ENCODE measurements at places on chromosomes 11 and 22. TPM values are rescaled to one million over a fixed set of nuclear protein-coding genes. Genes with fewer than 3 reads are reported as not detected.

DNA sequence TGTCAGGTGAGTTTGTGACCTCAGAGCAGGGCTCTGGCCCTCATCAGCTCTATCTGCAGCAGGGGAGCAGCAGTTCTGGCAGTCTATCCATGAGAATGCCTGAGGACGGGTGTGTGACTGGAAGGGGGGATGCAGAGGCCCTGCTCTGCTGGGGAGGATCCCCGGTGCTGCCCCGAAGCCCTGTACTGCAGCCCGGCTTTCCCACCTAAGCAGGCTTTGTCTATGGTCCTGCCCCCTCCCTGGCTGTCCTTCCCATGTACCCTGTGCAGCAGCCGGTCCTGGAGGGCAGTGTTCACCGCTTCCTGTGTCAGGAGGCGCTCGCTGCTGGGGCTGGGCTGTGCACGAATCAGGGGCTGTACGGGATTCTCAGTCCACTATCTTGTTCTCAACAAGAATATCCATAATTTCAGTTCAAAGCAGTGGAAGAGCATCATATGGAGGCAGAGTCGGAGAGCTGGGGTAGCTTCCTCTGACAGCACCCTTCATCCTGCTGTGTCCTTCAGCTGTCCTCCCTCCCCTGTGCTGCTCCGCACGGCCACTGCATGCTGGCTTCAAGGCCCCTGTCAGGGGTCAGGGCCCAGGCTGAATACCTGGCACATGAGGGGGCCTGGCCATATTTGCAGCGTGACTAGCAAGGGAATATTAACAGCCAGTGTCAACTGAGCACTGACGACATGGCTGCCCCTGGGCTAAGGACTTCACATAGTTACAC is 125.2 kb downstream of the CTTN start:
- H3K36me3 ChIP-seq = no peaks in the 10 kb centered on the region
- peaks cover 27% of the 10 kb centered on the region for H3K27me3 ChIP-seq
- DNase-seq = peak; percentile 28
- H3K4me1 ChIP-seq = no peaks in the 10 kb centered on the region
- no peak overlapping the region for H3K4me3 ChIP-seq

F2 gene
- not detected for total RNA-seq

PPFIBP2 gene
- 11.0 TPM for total RNA-seq

GSTP1 gene
- total RNA-seq = 539 TPM

DNA sequence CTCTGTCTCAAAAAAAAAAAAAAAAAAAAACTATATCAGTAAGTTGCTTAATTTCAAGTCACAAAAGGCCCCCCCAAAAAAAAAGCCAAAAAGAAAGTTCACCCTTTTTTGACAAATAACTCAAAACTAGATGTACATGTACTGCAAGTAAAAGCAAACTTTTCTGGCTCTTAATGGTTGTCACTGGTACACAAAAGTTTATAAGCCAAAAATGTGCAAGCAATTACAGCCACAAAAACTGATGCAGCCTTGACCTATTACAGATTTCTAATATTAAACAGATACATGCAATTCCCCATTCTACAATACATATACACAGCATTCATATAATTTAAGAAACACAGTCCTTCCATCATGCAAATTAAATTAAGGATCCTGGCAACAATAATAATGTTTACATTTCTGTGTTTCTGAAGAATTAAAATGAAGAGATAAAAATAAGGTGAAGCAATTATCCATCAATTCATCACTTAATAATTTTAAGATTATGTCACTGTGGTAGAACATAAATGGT is 18.6 kb downstream of the PICALM start:
- peak overlapping the region; percentile 80 for H3K27ac ChIP-seq
- peaks cover 69% of the 10 kb centered on the region for H3K4me1 ChIP-seq
- peaks cover 17% of the 10 kb centered on the region for H3K36me3 ChIP-seq
- peak overlapping the region; percentile 38 for H3K4me3 ChIP-seq

CAVIN3 gene
- total RNA-seq = not detected

TMEM86A gene
- total RNA-seq = 0.21 TPM

- H3K4me3 ChIP-seq = peak within 1 kb of the TSS; percentile 51
- H3K36me3 ChIP-seq = peaks cover 2% of the 10 kb centered on the region
- H3K27me3 ChIP-seq = peaks cover 57% of the 10 kb centered on the region
- peak; percentile 62 for DNase-seq
- H3K27ac ChIP-seq = no peak within 1 kb of the TSS
- H3K4me1 ChIP-seq = peaks cover 9% of the 10 kb centered on the region
Measured at GRCh38 chr11:74311352-74311926, at the start of gene P4HA3. TSS of gene P4HA3 (minus strand) at chr11:74311640. CDS start at chr11:74311611, 29 bp downstream.

DNA sequence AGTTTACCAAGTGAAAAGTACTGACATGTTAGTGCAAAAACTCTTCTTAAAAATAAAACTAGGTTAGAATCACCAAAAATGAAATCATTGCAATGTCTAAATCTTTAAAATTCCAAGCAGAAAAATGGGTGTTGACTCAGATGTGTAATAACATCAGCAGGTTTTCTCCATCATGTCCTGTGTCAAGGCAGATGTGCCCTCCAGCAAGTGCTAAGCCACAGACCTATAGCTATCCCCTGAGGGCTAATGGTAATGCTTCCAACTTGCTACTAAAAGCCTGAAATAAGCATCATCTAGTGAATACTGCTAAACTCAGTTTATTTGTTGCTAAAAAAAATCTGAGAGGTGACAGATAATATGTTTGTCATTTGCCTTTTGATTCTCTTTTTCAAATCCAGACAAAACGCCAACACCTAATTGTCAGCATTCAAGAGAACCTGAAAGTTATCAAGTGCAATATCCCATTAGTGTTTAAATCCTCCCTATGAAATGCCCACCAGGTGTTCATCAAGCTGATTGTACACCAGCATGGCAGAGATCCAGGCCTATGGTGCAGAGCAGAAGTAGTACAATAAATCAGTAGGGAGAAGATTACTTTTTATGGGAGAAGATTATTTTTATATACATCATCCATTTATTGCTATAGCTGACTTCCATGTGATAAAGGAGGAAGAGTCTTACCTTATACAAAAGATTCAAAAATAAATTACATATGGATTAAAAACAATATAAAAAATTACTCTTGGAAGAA is 55.1 kb upstream of the SYT9 start:
- no peaks in the 10 kb centered on the region for H3K36me3 ChIP-seq
- no peak for DNase-seq
- no peaks in the 10 kb centered on the region for H3K27me3 ChIP-seq
- H3K4me3 ChIP-seq = no peak overlapping the region
- H3K27ac ChIP-seq = no peak overlapping the region
- no peaks in the 10 kb centered on the region for H3K4me1 ChIP-seq

XKR3 gene
- not detected for total RNA-seq

MYBPC3 gene
- total RNA-seq = not detected

- peak; percentile 51 for DNase-seq
- H3K27me3 ChIP-seq = no peaks in the 10 kb centered on the region
- no peak overlapping the region for H3K27ac ChIP-seq
- H3K36me3 ChIP-seq = no peaks in the 10 kb centered on the region
Measured at GRCh38 chr22:38097557-38098409, 12.7 kb downstream of the BAIAP2L2 start.

STX3 gene
- 28.5 TPM for total RNA-seq

- DNase-seq = no peak
- no peaks in the 10 kb centered on the region for H3K36me3 ChIP-seq
- peak overlapping the region; percentile 11 for H3K27ac ChIP-seq
- no peak overlapping the region for H3K4me3 ChIP-seq
Measured at GRCh38 chr11:46906609-46907041, 11.7 kb downstream of the LRP4 start.

- no peak overlapping the region for H3K27ac ChIP-seq
- no peak overlapping the region for H3K4me3 ChIP-seq
- H3K36me3 ChIP-seq = no peaks in the 10 kb centered on the region
- DNase-seq = no peak
Measured at GRCh38 chr11:12358302-12359188, 18.8 kb upstream of the PARVA start.

EHF gene
- total RNA-seq = 0.50 TPM

BANF1 gene
- 376 TPM for total RNA-seq

SCGB1D2 gene
- total RNA-seq = not detected

- no peaks in the 10 kb centered on the region for H3K4me1 ChIP-seq
- H3K27me3 ChIP-seq = peaks cover 7% of the 10 kb centered on the region
- H3K36me3 ChIP-seq = no peaks in the 10 kb centered on the region
- no peak for DNase-seq
Measured at GRCh38 chr11:127058524-127058923, 58.0 kb upstream of the KIRREL3 start.

GRCh38 chr11:26827567-26828081 is 105.8 kb upstream of the SLC5A12 start:
- H3K4me3 ChIP-seq = no peak overlapping the region
- no peaks in the 10 kb centered on the region for H3K27me3 ChIP-seq
- H3K27ac ChIP-seq = no peak overlapping the region
- peaks cover 14% of the 10 kb centered on the region for H3K36me3 ChIP-seq
- DNase-seq = no peak

GRCh38 chr22:35218079-35218478 is 39.2 kb upstream of the HMGXB4 start:
- no peaks in the 10 kb centered on the region for H3K4me1 ChIP-seq
- no peak overlapping the region for H3K4me3 ChIP-seq
- peaks cover 25% of the 10 kb centered on the region for H3K27me3 ChIP-seq
- no peaks in the 10 kb centered on the region for H3K36me3 ChIP-seq
- no peak overlapping the region for H3K27ac ChIP-seq

- no peaks in the 10 kb centered on the region for H3K27me3 ChIP-seq
- H3K4me3 ChIP-seq = peak overlapping the region; percentile 58
- no peak for DNase-seq
- H3K27ac ChIP-seq = peak overlapping the region; percentile 69
Measured at GRCh38 chr11:62401811-62402210, 17.0 kb upstream of the SCGB1A1 start.

SPDYC gene
- total RNA-seq = not detected

GRCh38 chr11:87463486-87464102 is 425.9 kb downstream of the TMEM135 start:
- no peaks in the 10 kb centered on the region for H3K36me3 ChIP-seq
- H3K4me1 ChIP-seq = no peaks in the 10 kb centered on the region
- no peak overlapping the region for H3K4me3 ChIP-seq
- no peak overlapping the region for H3K27ac ChIP-seq
- peaks cover 2% of the 10 kb centered on the region for H3K27me3 ChIP-seq
- no peak for DNase-seq

GRCh38 chr11:82750643-82751139 is 17.0 kb upstream of the FAM181B start:
- H3K4me3 ChIP-seq = peak overlapping the region; percentile 11
- H3K27me3 ChIP-seq = peaks cover 9% of the 10 kb centered on the region
- DNase-seq = no peak
- no peak overlapping the region for H3K27ac ChIP-seq

DNA sequence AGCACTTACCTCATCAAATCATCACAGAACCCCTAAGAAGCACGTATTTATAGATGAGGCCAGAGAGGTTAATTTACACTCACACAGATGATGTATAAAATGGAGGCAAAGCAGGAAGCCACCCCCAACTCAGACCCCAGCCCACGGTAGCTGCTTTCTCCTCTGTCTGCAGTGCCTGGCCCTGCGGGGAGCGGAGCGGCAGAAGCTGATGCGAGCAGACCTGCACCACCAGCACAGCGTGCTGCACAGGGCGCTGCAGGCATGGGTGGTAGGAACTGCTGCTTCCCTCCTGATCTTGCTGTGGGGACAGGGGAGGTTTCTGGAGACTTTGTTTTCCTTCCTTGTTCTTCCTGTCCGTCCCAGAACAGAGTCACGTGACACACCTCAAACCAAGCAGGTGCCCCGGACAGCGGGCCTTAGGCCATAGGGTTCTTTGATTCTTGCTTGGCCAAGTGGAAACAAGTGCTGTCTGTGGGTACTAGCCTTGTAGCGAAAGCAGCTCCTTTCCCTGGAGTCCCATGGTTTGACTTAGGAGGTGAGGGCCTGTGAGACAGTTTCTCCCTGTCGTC is 57.8 kb downstream of the PISD start:
- DNase-seq = no peak
- H3K27ac ChIP-seq = no peak overlapping the region
- peaks cover 4% of the 10 kb centered on the region for H3K4me1 ChIP-seq
- H3K36me3 ChIP-seq = peaks cover 4% of the 10 kb centered on the region

- H3K27ac ChIP-seq = peak within 1 kb of the TSS; percentile 82
- H3K36me3 ChIP-seq = no peaks in the 10 kb centered on the region
- DNase-seq = peak; percentile 59
- peaks cover 77% of the 10 kb centered on the region for H3K4me1 ChIP-seq
Measured at GRCh38 chr11:63536669-63537292, at the start of gene PLAAT4. TSS of gene PLAAT4 (plus strand) at chr11:63536808. CDS start at chr11:63536869, 61 bp downstream.
